HS-27A (cell line): ENCODE measurements at places on chromosomes 16 and 17.

- no peak for DNase-seq
Observed at GRCh38 chr16:69463876-69464275, 39.5 kb downstream of the CYB5B start.

DNA sequence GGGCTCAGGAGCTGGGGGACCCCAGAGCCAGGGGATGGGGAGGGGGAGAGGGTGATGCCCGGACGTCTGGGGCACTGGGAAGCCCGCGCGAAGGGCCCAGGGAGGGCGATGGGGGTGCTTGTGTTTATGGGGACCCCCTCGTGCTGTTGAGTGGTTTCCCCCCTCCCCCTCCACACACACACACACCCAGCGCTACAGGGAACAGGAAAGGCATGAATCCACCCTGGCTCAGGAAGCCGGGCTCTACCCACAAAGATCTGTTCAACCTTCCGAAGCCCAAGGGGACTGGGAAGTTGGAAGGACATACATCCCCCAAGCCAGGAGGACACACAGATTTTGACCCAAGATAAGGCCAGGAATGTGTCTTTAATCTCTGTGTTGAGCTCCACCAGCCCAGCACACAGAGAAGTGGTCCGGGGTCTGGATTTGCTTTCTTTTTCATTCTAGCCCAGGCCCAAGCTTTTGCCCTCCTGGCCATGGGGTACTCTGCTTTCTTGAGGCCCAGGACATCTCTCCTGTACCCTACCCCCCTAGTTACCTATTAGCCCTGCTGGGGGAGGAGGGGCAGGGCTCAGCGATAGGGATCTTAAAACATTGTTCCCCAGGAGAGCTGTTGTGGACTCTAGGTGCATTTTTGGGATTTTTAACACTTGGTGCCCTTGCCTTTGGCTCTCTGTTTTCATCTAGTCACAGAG lies 1.2 kb downstream of the UBALD2 start:
- no peak for DNase-seq

DNA sequence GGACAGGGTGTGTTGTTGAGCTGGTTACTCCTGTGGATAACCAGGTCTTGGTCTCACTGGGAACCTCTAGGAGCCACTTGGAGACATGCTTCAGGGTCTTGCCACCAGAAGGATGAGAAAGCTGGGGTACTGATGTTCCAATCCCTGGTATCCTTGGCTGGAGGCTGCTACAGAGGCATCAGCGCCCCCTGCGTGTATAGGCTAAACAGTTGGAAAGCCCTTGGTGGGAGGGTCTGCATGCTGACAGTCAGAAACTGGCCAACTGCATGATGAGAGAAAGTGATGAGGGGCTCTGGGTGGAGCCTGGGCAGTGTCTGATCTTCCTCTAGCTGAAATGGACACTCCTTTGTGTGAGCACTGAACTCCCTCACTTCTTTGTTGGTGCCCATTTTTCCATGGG lies 536.9 kb downstream of the XYLT1 start:
- DNase-seq = no peak

- no peak for DNase-seq
Observed at GRCh38 chr16:56815721-56816120, 49.3 kb upstream of the SLC12A3 start.

DNA sequence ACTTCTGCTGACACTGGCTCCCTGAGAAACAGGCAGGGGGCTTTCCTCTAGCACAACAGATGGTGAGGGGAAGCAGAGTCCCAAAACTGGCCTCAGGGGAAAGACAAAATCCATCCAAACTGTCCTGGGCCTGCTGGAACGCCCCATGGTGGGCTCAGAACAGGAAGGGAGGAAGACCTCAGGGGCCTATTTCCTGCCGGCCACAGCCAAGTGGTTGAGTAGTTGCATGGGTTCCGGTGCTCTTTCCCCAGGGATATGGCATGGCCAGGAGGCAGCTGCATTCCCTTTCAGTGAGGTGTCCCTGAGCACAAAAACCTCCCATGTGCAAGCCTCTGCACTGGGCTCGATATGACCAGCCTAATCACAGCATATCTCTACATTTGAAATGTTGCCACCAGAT lies 303.0 kb upstream of the IRX5 start:
- peak; percentile 20 for DNase-seq

GRCh38 chr17:82689077-82689476 lies 9.4 kb downstream of the RAB40B start:
- DNase-seq = no peak

DNA sequence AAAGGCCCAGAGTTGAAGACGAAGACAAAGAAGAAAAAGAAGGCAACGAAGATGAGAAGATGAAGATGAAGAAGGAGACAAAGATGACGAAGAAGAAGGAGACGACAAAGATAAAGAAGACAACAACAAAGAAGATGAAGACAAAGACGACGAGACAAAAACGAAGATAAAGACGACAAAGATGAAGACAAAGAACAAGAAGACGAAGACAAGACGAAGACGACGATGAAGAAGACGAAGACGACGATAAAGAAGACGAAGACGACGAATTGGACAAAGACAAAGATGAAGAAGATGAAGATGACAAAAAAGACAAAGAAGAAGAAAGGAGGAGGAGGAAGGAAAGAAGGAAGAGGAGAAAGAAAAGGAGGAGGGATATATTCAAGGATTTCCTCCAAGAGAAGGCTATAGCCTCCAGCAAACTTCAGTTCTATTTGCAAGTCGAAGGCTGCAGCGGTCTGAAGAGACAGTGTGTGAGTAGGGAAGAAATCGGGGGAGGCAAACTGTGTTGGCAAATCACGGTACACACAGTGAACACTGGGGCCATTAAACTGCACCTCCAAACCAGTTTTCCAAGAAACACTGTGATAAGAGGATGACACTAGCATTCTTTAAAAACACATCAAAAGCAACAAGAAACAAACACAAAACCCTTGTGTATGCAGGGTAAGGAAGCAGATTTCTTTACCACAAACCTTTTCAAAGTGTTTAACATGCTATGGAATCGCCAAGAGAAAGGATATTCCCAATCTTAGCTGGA lies 40.5 kb downstream of the MARF1 start:
- no peak for DNase-seq

DNA sequence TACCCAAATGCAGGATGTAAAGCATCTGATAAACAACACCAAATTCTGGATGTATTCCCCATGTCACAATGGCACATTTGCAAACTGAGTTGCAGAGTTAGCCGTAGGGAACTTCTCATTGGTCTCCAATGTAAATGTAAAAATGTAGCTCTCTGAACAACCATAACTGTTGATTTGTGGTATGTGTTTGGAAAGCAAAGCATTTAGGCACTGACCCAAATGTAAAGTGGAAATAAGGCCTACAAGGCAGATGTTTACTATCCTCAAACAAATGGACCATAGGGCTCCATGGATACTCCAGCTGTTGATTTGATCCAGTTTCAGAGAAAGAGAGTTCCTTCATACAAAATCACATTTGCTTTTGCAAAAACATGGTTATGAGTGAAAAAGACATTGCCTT lies 223.0 kb upstream of the ELAC2 start:
- no peak for DNase-seq

DNA sequence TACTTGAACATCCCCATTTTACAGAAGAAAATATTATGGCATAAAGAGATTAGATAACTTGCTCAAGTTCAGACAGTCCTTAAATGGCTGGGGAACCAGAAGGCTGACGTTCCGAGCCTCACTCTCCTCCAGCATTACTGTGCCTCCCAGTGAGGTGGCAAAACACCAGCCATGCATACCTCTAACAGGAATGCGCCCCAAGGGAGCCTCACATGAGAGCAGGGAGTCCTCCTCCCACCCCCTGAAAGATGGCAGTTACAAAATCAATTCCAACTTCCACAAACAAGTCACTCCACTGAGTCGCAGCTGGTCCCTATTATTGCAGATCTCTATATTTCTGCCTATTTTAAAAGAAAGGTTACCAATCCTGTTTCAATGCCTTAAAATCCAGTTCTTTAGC lies 55.5 kb downstream of the ANKFY1 start:
- no peak for DNase-seq

DNA sequence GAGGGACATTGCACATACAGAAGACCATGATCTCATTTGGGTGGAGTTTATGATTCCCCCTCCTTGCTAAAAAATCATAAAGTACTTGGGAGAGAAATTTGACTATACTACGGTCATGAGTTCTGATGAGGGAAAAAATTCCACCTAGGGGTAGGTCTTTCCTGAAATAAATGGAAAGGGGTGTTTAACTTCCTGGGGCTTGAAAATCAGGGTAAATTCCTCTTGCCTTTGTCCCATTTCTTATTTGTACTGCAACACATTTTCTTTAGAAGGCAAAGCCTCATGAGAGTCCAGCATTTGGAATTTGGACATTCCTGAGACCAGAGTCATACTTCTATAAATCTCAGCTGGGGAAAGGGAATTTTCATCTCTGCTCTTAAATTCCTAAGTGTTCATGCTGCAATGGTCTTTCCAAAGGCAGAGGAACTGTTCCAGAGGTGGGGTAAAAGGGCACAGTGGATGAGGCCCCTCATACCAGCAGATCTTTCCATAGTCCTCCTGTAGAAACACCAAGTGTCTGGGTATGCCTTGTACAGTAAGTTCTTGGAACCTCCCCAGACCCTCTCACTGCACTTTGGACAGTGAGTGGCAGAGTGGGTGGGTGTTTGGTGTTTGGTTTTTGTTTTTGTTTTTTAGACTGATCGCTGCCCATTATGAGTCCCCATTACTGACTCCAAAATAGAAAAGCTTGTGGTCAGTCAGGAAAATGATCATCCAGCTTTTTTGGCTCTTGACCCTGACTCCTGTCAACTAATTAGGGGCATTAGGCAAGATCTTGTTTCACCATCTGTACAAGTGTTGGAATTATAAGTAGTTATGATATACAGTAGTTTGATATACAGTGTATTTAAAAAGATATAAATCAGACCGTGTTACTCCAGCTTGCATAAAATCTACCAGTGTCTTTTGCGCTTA lies 6.0 kb downstream of the LYRM1 start:
- DNase-seq = peak; percentile 88

- DNase-seq = no peak
Observed at GRCh38 chr16:58411736-58412614, 19.7 kb downstream of the GINS3 start.

GRCh38 chr16:48317614-48318315 lies 67.4 kb downstream of the SIAH1 start:
- DNase-seq = peak; percentile 33

GRCh38 chr16:31348579-31348978 lies 6.4 kb upstream of the ITGAX start:
- no peak for DNase-seq

GRCh38 chr17:10458701-10459100 lies 10.7 kb downstream of the MYH4 start:
- DNase-seq = no peak

DNA sequence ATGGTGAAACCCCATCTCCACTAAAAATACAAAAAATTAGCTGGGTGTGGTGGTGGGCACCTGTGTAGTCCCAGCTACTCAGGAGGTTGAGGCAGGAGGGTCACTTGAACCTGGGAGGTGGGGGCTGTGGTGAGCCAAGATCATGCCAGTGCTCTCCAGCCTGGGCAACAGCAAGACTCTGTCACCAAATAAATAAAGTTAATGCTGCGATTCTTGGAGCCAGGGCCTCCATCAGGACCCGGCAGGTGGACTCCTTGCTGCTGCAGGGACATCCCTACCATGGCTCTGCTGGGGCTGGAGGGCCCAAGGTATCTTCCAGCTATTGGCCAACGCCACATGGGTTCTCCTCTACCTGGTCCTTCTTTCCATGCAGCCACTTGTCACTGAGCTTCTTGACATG lies 82.5 kb upstream of the CACNG5 start:
- no peak for DNase-seq

GRCh38 chr17:66509926-66510325 lies 207.5 kb downstream of the PRKCA start:
- DNase-seq = no peak

- peak; percentile 19 for DNase-seq
Observed at GRCh38 chr16:59179446-59180082, 445.4 kb upstream of the GOT2 start.

GRCh38 chr16:49631187-49632041 lies 224.5 kb downstream of the ZNF423 start:
- no peak for DNase-seq

DNA sequence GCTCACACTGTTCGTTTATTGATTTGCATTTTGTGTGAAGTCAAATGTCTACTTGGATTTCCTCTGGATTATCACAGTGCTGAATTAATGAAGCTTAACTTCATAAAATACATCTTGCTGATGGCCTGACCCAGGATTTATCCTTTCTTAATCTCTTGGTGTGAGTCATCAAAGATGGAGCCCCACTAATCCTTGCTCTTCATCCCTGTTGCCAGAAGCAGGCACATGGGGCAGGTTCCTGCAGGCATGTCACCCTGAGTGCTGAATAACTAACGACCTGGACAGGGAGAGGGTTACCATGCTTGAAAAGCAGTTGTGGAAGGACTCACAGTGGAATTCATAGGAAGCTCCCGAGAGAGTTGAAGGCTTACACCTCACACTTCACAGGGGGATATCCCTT lies 56.0 kb upstream of the FA2H start:
- no peak for DNase-seq
